ENCODE measurements at places on chromosomes 5 and 9.

- DNase-seq = no peak
Measured at GRCh38 chr9:124781967-124782660, 5.2 kb downstream of the OLFML2A start.

- no peak for DNase-seq
Measured at GRCh38 chr9:19828576-19829109, 39.8 kb upstream of the SLC24A2 start.

GRCh38 chr5:97501965-97502305, 318.9 kb upstream of the RIOK2 start:
- DNase-seq = no peak

DNA sequence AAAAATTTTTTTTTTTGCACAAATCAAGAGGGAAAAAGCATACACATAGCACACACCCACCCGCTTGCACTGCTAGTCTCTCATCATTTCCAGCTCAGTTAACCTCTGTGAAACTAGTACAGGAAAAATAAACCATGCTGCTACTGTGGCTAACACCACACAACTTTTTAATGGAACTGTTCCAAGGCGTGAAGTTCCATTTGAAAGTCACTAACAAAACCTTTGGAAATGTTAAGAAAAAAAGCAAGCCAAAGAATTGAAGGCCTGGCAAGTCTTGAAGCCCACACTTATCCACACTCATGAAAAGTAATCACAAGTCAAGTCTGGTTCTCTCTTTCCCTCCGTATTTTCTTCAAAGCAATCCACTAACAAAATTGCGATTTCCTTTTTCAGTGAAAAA, 116.3 kb downstream of the FANCC start:
- DNase-seq = no peak

- DNase-seq = no peak
Measured at GRCh38 chr5:163339148-163339547, 98.2 kb upstream of the CCNG1 start.

DNA sequence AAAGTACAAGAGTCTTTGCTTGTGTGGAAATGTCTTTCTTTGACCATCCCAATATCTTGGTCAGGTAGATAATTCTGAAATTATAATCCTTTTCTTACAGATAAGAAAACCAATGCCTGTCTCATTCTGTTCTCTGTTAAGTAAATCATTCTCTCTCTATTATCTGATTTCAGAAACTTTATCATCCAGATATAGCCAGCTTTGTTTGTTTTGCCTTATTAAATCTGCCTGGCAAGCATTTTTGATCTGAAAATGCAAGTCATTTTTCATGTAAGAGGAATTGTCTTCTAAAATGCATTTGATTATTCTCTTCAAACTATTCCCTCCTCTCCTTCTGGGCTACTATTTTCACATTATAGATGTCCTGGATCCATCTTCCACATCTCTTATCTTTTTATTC, 625.5 kb downstream of the CCDC171 start:
- DNase-seq = no peak

- DNase-seq = no peak
Measured at GRCh38 chr9:96871176-96871575, 16.9 kb upstream of the ZNF782 start.

DNA sequence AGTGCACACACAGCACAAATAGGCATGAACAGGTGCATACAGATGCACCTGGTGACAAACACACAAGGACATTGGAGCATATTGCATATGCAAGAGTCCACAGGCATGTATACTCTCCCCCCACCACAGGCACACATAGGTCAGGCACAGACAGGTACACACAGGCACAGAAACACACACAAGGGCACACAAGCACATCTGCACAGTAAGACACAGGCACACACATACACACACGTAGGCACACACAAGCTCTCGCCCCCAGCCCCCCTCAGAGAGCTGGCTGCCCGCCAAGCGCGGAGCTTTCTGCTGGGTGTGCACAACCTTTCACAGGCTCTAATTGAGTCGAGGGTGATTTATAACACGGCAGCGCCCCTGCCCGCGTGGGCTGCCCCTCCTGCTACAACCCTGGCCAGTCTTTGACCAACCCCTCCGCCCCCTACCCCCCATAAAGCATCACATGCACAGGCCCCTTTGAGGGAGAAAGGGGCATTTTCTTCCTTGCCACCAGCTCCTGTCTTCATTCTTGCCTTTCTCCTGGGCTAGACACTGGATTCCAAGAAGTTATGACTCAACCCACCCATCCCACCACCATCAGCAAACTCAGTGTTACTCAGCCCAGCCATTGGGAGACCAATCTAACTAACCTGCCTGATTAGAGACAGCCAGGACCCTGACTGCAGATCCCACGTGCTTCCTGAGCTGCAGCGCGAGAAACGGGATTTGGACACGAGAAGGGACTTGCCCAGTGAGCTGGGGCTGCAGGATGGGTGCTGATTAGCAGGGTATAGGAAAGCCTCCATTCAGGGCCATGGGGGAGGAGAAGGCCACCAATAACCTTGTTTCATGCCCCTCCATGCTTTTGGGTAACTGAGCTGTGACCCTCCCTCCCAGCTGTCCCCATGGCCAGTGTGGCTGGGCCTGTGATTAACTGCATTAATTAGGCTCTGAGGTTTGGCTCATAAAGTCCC, 42.8 kb upstream of the PSD2 start:
- peak; percentile 54 for DNase-seq

GRCh38 chr5:170466988-170467707, 36.7 kb upstream of the KCNIP1 start:
- peak; percentile 87 for DNase-seq

GRCh38 chr9:85258823-85259370, 482.9 kb downstream of the AGTPBP1 start:
- DNase-seq = peak; percentile 89

DNA sequence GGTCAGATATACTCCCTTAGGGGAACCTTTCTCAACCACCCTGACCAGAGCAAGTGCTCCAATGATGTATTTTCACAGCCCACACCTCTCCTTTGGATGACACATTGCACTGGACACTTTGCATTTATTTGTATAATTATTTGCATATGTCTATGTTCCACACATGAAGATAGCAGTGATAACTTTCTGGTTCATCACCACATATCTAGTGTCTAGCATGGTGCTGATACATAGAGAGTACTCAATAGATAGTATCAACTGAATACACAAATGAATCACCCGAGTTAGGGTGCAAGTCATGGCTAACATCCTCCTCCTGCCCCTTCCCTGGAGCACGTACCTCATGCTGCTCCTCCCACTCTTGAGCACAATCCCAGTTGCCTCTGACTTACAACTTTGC, 617.6 kb downstream of the EBF1 start:
- peak; percentile 29 for DNase-seq

DNA sequence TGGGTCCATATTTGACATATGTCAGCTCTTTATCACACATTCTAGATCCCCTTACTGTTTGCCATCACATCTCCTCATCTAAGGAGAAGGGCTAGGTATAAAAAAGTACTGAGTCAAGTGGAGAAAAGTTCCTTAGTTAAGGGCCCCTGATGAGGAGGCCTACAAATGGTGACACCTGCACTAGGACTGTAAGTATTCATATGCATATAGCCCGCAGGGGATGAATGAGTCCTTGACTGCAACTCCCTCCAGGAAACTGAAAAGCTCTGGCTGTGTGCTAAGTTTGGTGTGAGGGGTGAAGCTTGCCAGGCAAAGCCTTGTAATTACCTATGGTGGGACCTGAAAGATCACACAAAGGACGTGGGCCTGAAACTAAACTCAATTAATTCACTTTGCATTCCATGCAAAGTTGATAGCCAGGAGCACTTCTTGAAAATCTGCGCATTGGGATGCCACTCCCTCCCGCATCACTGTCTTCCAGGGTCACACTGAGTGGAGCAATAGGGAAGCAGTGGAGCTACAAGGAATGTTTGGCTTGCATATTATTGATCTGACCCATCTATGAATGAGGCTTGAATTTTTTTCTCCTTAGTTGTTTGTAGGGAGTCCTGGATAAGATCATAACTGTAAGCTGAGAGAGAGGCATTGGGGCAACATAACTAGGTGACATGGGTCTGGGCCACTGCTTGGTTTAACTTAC, 11.9 kb upstream of the EQTN start:
- DNase-seq = no peak

- DNase-seq = no peak
Measured at GRCh38 chr5:39189292-39189955, 29.9 kb downstream of the FYB1 start.

DNA sequence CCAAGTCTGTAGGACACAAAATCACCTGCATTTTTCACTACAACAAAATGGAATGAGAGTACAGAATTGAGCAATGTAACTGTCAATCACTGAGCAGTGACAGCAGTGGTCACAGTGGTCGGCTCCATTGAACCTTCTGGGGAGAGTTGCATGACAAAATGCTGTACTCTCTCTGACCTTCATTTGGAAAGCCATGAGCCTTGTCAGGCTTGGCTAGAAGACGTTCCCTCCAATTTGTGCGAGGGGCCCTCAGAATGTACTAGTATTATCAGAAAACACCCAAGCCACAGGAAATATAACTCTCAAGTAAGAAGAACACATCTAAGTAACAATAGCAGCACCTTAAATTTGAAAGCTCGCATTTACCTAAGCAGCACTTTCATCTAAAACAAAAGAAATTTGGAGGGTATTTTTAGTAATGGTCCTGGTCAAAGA, 425.6 kb upstream of the MEF2C start:
- DNase-seq = no peak

GRCh38 chr5:123181394-123181801, 92.4 kb downstream of the PRDM6 start:
- no peak for DNase-seq

DNA sequence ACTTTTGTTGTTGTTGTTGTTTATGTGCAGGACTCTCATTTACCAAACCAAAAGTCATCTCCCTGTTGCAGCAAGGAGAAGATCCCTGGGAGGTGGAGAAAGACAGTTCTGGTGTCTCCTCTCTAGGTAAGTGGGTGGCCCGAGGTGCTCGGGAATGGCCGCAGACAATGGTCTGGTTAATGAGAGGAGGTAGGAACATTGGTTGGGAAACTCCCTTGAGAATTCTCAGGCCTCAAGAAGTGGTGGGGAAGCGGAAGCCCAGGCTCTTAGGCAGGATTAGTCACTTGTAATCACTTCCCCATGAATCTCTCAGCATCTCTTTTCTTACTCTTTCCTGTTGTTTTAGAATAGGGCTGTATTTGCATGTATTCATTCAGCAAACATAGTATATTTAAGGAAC, 7.2 kb downstream of the ZNF354B start:
- no peak for DNase-seq

- DNase-seq = no peak
Measured at GRCh38 chr5:172051643-172052339, 45.4 kb upstream of the FBXW11 start.

- DNase-seq = peak; percentile 96
Measured at GRCh38 chr5:132265336-132266030, 8.0 kb downstream of the PDLIM4 start.

DNA sequence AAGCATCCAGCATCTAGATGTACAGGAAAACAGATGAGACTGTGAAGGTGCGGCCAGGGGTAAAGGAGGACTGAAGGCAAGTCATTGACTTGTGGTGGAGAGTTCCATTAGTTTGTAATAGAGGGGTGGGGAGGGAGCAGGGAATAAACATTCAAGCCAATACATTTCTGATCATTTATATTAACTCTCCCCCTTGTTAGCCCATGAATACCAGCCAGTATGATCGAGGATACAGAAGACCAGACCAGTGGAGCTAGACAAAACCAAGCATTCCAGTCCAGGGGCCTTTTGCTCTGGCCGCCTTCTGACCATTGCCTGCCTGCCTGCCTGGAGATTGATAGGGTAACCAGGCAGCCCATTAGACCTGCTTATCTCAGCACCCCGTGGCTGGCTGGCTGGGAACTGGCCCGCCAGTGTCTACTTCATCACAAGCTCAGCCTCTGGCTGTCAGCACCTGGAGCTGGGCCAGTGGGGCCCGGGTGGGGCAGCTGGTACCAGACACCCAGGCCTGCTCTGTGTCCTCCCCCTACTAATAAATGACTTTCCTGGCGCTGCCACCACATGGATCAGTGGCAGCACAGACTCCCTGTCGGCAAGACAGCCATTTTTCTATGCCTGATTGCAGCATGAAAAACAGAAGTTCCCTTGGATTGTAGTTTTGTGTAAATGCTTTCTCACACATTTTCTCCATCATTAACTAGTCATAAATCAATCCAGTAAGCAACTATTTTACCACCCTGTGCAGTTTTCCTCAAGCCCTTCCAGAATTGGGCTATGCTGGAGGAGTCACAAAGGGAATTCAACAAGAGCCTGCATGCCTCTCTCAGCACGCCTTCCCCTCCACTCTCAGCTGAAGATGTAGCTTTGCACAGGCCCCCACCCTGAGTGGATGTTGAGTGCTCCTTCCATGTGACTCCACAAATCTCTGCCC, 181.3 kb downstream of the SNCAIP start:
- DNase-seq = no peak

Data from AG20443 (cell line).